ENCODE measurements at places on chromosomes 4 and X.

DNA sequence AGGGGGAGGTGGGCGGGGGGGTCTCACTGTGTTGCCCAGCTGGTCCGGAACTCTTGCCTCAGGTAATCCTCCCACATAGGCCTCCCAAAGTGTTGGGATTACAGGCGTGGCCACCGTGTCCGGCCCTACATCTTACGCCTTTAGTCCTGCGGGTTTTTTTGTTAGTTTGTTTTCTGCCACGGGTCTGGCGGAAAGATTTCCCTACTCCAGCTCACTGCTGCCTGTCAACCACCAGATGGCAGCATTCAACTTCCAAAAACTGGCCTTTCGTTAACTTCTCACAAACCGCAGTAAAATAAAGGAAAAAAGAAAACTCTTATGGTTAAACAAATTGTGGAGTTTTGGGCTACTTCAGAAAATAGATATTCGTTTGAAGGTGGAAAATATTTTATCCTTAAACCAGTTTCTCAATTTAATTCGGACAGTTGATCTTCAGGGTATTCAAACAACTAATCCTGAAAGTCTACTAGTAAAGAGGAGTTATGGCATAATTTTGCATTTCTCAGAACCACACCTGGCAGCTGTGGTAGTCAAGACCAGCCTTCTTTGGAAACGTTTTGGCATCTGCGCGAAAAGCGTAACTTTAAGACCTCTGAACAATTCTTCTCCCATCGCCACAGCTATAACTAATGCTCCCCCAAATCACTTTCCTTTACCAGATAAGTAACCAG is 41.1 kb downstream of the LUZP4 start:
- DNase-seq = peak; percentile 57

- DNase-seq = no peak
Observed at GRCh38 chr4:2126309-2127043, 67.3 kb downstream of the NAT8L start.

- DNase-seq = no peak
Observed at GRCh38 chr4:6917461-6918271, 8.0 kb downstream of the TBC1D14 start.

GRCh38 chrX:31298916-31299315 is 227.1 kb upstream of the FTHL17 start:
- no peak for DNase-seq

DNA sequence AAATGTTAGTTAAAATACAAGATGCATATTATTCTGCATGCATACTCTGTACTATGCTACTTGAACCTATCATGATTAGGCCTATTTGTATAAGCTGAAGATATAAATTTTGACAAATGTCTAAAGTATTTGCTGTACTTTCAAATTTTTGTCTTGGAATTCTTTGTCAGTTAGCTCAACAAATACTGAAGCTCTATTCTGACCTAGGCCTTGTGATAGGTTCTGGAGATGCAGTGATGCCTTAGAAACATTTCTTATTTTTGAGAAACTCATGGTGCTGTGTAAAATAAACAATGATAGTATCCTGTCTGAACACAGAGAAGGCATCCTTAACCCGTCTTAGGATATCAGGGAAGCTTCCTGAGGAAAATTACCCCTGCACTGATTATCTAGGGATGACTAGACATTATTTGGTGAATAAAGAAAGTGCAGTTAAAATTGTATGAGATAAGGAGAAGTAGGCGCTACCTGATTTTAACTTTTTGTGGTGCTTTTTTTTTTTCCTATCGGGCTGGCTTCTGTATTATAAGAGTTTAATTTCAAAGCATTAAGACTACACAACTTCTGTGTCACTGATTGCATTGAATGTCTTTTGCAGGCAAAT is 43.4 kb downstream of the MOB1B start:
- DNase-seq = no peak
